Activated CD4-positive, CD25-positive, alpha-beta regulatory T cell treated with anti-CD3 and anti-CD28 coated beads, Interleukin-2, amount 50 U/mL, for 72 hours (primary cell): ENCODE measurements at places on chromosomes 2 and 18.

DNA sequence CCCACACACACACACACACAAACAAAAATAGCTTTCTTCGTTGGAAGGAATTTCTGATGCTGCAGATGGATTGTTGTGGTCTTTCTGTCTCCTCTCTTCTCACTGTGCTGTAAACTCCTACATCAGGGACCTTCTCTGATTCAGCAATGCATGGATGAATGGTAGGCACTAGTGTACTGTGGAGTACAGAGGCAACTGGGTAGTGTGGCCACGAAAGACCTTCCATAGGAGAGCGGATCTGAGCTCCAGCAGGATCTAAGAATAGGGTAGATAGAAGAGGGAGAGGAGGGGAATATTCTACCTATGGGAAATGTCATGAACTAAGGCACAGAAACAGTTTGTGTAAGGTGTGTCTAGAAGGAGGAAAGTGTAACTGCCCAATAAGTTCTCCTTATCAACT lies 266.8 kb downstream of the MYCN start:
- no peak for DNase-seq

DNA sequence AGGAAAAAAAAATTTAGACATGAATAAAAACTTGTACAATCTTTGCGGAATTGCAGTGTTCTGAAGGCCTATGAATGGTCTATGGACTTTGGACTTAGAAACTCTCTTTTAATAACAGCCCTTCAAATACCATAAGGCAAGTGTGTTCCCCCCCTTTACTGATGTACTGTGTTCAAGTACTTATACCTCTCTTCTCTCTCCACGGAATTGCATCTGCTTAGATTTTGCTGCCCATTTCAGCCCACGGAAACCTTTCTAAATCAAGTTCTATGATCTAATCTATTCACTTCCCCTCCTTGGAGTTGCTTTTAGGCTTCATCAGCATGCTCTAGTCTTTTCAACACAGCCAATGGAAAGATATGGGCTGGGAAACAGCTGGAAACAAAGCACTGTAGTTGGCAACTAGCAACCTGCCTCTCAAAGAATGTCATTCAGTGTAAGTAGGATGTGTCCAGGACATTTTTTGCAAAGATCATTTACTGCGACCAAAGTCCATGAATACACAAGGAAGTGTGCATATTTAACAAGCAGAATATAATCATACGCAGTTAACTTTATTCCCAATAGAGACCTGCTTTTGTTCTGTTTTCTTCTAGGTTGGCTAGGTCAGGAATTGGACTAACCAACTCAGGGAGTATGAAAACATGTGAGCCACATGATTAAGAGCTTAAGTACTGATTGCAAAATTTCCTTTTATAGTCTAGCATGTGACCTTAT lies 58.0 kb downstream of the SLC40A1 start:
- no peak for DNase-seq

GRCh38 chr2:35428548-35428947 lies 927.0 kb upstream of the CRIM1 start:
- DNase-seq = no peak

DNA sequence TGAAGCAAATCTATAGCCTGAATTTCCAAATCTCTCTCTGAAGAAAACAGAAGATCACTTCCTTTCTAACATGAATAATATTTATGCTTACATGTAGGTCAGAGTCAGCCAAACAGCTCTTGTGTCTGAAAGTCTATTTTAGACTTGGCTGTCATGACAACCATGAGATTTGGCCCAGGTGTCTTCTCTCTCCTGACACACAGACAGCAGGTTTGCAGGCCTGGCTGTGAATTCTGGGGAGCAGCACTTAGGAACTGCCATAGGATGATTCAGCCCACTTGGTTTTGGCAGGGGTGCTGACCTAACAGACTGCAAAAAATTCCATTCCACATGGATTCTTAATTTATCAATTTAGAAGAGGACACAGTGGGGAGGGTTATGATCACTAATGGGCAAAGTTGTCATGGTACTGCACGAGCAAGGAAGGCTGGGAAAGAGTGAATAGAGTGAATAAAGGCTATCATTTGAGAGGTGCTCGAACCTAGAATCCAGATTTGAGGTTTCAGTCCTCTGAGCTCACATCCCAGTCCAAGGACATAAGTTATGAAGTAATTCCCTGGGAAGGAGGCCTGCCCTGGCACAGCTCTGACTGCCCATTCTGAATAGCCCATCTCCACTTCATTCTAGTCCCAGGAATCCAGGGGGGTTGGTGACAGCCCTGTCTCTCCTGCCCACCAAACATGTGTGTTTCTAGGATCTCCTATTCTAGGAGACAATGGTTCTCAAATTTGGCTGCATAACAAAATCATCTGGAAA lies 453.9 kb upstream of the TRIB2 start:
- DNase-seq = no peak

- DNase-seq = no peak
These were observed 20.5 kb upstream of the TET3 start for GRCh38 chr2:73964223-73964622.

DNA sequence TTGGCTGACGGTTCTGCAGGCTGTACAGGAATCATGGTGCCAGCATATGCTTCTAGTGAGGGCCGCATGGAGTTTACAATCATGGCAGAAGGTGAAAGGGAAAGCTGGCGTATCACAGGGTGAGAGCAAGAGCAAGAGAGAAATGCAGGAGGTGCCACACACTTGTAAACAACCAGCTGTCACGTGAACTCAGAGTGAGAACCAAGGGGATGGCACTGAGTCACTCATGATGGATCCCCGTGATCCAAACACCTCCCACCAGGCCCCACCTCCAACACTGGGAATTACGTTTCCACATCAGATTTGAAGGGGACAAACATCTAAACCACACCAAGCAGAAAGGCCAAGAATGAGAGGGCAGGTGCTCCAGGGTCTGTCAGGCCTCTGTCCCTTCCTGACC lies 185.0 kb upstream of the PID1 start:
- no peak for DNase-seq

DNA sequence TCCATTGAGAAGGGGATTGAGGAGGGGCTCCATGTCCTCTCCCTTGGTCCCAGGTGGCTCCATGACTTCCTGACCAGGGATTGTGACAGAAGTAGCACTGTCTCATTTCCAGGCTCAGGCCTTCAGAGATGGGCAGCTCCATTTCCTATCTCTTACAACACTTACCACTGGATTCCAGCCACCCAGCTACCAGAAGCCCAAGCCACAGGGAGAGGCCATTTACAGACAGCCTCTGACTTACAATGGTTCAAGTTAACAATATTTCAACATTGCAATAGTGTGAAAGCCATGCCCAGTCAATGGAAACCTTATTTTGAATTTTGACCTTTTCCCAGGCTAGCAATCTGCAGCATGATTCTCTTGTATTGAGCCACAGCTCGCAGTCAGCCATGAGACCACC lies 164.9 kb upstream of the AGAP1 start:
- no peak for DNase-seq

DNA sequence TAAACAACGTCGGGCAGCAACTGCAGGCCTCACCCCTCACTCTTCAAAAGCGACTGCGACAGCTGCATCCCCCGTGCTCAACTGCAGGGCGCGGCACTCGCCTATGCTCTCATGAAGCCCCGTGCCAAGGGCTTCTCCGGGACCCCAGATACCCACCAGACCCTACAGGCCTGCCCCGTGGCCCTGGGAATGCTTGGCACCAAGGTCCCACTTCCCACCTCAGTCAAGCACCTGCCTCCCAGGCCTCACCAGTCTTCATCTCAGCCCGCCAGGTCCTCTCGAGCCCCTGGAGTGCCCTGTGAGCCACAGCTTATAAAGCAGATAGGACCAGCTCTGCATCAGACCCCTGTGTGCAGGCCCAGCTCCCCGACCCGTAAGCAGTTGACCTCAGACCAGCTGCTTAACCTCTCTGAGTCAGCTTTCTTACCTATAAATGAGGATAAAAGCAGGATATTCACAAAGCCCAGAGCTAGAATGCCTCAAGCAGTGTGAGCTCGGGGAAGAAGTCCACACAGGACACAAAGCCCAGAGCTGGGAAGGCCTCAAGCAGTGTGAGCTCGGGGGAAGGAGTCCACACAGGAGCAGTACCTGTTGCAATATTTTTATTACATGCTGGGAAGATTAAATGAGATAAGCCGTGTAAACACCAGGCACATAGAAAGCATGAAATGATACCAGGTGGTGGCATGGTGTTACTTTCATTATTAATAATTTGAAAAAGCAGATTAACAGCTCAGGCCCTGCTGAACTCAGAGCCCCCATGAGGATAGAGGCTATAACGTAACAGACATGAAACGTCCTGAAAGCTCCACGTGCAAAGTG lies 96.9 kb downstream of the HDAC4 start:
- peak; percentile 29 for DNase-seq

DNA sequence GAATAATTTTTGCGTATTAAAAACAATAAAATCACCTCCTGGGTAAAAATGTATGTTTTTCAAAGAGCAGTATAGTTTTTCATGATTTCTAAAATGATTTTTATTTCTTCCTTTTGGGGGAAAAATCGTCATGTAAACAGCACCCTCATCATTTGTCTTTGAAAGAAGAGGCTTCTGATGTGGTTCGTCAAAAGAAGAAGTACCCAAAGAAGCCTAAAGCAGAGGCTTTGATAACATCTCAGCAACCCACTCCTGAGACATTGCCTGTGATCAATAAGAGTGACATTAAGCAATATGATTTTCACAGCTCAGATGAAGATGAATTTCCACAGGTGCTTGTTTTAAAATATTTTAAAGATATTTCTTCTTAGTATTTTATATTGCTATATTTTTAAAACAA lies 110.2 kb upstream of the KIF5C start:
- DNase-seq = no peak

DNA sequence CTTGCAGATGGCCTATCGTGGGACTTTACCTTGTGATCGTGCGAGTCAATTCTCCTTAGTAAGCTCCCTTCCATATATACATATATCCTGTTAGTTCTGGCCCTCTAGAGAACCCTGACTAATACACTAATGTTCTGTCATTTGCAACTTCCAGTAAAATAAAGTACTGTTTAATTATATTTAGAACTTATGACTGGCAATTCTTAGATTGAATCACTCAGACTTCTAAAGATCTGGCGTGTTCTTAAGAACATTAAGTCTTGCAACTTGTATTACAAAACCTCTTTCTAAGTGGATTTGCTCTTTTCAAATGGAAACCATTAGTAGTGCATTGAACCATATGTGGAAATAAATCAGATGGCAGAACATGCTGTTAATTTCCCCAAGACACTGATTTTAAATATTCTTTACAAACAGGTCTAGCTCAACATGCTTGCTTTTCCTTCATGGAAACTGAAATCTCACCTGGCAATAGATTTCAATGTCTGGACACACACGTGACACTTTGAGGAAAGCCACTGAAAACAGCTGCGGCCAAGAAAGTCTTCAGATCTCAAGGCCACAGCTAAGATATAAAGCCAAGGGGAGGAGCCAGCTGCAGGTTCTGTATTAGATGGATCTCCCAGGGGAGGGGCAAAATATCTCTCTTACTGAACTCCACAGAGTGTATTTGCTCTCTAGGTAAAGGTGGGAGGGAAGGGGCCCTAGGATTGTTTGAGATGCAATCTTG lies 50.6 kb downstream of the PMAIP1 start:
- no peak for DNase-seq

DNA sequence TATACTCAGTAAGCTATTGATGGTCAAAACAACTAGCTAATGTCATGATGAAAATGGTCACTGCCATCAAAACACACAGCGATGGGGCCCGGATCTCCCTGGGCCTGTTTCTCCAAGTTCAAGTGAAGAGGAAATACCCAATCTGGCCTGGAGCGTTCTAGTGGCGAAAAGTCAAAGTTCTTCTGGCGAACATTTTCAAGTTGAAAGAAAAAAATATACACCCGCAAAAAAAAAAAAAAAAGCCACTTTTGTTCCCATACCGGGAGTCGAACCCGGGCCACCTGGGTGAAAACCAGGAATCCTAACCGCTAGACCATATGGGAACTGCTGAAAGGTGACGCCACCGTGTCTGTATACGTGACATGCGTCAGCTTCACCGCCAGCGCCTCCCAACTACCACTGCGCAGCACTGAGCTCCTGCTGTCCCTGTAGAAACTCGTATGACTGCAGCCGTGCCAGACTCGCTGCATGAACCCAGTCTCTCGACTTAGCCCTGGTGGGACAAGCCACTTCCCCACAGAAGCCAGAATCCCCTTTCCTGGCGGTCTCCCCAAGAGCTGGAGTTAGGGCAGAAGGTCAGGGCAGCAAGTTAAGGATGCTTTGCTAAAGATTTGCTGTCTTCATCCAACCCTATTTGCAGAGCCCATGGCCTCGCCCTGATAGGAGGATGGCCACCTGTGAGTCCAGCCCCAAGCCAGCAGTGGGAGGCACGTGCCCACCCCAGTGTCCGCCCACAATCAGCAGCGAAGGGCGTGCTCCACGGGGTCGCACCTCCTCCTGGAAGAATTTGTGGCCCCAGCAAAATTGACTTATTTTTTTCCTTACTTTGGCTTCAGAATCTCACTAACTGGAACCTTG lies 5.6 kb upstream of the IMP4 start:
- peak; percentile 59 for DNase-seq

DNA sequence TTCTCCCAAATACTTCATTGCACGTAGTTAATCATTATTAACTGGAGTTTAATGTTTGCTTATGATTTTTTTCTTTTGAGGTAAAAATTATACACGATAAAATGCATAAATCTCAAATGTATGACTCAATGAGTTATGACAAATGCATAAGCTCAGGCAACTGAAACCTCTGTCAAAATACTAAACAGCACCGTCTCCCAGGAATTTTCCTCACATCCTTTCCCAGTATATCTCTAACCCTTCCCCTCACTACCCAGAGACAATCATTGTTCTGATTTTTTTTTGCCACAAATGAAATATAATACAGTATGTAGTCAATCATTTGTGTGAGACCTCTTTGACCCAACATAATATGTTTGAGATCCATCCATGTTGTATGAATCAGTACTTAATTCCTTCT lies 606.5 kb downstream of the CPS1 start:
- DNase-seq = no peak

DNA sequence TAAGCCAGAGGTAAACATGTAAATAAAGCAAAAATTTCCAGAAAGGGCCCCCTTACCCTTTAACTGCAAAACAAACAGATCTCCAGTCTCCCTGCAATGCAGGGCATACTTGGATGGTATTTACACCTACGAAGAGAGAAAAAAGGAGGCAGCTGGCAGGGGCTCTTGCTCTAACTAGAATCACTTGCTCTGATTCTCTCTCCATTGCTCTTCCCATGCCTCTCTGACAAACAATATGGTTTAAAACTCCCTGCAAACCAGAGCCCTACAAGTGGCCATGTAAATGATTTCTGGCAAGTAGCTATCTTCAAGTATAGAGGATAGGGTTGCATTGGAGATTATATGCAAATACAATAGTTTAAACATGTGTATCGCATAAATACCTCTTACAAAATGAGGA lies 35.9 kb downstream of the SF3B1 start:
- DNase-seq = no peak

DNA sequence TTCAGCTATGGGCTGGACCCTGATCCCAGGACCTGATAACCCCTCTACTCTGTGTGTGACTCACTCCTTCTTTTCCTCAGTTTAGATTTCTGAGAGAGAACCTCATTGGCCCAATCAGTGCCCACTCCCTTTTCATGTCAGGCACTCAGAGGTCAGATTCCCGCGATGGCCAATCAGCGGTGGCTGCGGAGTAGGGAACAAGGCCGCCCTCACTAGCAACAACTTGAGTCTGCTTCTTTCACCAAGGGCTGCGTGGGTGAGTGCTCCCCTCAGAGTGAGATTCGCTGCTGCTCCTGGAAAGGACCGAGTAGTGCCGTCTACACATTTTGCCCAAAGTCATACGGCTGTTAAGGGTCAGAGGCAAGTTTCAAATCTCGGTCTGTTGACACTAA lies 34.7 kb downstream of the NPPC start:
- no peak for DNase-seq

- no peak for DNase-seq
These were observed 71.8 kb downstream of the HAUS1 start for GRCh38 chr18:46176001-46176400.
